Activated B cell treated with CpG ODN at 0.5 μM for 24 hours (primary cell): ENCODE measurements at places on chromosomes 7 and 10.

- H3K27ac ChIP-seq, result no peak overlapping the region
- H3K36me3 ChIP-seq, result no peaks in the 10 kb centered on the region
- DNase-seq, result no peak
- H3K4me1 ChIP-seq, result no peaks in the 10 kb centered on the region
- H3K4me3 ChIP-seq, result no peak overlapping the region
These were observed 37.3 kb downstream of the ADRA2A start for GRCh38 chr10:111113961-111114757.

- peaks cover 15% of the 10 kb centered on the region for H3K4me1 ChIP-seq
- peaks cover 32% of the 10 kb centered on the region for H3K36me3 ChIP-seq
- no peaks in the 10 kb centered on the region for H3K27me3 ChIP-seq
- no peak overlapping the region for H3K4me3 ChIP-seq
- H3K27ac ChIP-seq, result no peak overlapping the region
- DNase-seq, result no peak
These were observed 64.8 kb downstream of the TNS3 start for GRCh38 chr7:47516985-47517600.

DNA sequence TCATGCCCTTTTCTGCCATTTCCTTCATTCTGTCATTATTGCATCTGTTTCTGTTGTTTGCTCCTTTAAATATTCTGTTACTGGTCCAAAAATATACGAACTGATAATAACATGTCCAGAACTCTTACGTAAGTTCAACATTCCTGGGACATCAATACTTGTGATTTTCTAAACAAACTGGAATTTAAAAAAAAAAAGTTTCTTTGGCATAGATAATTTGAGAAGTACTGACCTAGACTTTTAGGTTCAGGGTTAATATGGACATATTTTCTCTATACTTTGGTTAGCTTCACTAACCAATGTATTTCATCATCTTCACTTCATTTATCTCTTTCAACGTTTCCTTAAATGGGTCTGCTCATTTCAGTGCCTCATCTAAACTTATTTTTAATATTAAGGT lies 147.3 kb downstream of the JMJD1C start:
- no peak overlapping the region for H3K27ac ChIP-seq
- H3K27me3 ChIP-seq, result no peaks in the 10 kb centered on the region
- DNase-seq, result no peak
- H3K4me1 ChIP-seq, result no peaks in the 10 kb centered on the region

- DNase-seq, result no peak
- H3K36me3 ChIP-seq, result no peaks in the 10 kb centered on the region
- H3K27me3 ChIP-seq, result peaks cover 5% of the 10 kb centered on the region
- H3K4me1 ChIP-seq, result no peaks in the 10 kb centered on the region
These were observed 45.8 kb upstream of the SKAP2 start for GRCh38 chr7:26910221-26910620.

DNA sequence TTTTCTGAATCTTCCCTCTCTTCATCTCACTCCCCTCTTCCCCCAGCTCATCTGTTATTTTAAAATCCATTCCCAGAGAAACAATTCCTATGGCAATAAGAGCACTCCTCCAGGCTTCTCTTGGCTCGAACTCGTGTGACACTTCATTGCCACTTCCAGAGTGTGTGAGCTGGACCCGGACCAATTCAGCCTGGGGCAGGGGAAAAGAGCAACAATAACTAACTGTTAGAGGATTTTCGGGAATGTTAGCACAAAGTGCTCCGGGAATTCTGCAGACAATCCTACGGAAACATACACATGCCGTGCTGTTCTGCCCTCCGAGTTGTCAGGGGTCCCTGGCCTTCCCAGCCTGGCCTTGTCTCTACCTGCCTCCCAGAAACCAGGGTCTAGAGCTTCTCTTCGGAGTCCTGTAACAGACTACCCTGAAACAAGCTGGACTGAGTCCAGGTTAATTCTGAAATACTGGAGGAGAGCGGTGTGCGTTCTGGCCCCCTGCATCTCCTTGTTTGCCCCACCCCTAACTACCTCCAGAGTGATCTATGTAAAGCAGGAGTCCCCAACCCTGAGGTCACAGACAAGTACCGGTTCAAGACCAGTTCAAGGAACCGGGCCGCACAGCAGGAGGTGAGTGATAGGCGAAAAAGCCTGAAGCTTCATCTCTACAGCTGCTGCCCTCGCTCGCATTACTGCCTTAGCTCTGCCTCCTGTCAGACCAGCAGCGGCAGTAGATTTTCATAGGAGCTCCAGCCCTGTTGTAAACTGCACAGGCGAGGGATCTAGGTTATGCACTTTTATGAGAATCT lies 11.3 kb downstream of the COL26A1 start:
- no peak for DNase-seq
- no peak overlapping the region for H3K27ac ChIP-seq
- H3K4me1 ChIP-seq, result peaks cover 8% of the 10 kb centered on the region
- peaks cover 17% of the 10 kb centered on the region for H3K27me3 ChIP-seq
- H3K36me3 ChIP-seq, result no peaks in the 10 kb centered on the region

GRCh38 chr7:30323006-30323355 lies 38.6 kb downstream of the ZNRF2 start:
- H3K4me1 ChIP-seq, result peaks cover 80% of the 10 kb centered on the region
- H3K4me3 ChIP-seq, result peak overlapping the region; percentile 78
- DNase-seq, result no peak

DNA sequence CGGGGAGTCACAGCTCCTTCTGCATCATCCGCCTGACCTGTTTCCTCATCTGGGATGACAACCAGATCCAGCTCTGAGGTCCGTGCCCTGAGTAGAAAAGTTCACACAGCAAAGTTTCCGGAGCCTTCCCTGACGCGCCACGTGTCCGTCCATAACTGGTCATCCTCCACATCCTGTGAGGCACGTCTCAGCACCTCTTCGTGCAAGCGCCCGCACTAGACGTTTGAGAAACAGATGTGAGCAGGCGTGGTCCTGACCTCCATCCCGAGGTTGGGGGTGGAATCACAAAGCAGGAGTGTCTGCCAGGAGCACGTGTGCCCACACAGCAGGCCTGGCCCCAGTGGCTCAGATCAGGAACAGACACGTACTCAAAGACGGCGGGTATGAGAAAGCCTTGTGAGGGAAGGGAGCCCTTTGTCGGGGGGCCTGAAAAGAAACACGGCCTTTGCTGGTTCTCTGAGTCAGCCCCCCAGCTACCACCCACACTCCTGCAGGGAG lies 520.8 kb downstream of the DNAJB6 start:
- DNase-seq, result no peak
- H3K4me3 ChIP-seq, result no peak overlapping the region
- H3K27ac ChIP-seq, result no peak overlapping the region
- peaks cover 11% of the 10 kb centered on the region for H3K4me1 ChIP-seq

DNA sequence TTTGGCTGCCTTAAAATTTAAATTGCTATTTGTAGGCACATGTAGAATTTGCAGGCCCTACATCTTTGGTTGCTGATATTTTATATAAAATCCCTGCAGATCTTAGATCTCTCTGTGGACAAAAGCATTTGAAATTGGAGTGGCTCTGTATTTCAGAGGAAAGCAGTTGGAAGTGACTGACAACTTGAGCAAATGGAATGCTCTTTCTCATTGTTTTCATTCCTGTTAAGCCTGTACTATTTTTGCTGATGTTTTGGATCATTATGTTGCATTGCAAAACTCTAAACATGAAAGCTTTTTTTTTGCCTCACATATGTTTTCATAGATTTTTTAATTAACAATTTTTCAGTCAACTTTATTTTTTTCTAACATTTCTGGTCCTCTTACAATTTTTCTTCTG lies 251.2 kb upstream of the MDFIC start:
- no peaks in the 10 kb centered on the region for H3K27me3 ChIP-seq
- no peak overlapping the region for H3K4me3 ChIP-seq
- no peaks in the 10 kb centered on the region for H3K4me1 ChIP-seq
- no peak overlapping the region for H3K27ac ChIP-seq
- H3K36me3 ChIP-seq, result no peaks in the 10 kb centered on the region

GRCh38 chr10:43122096-43122495 lies 16.1 kb upstream of the CSGALNACT2 start:
- DNase-seq, result no peak
- H3K4me1 ChIP-seq, result peaks cover 57% of the 10 kb centered on the region
- no peaks in the 10 kb centered on the region for H3K36me3 ChIP-seq
- H3K27me3 ChIP-seq, result no peaks in the 10 kb centered on the region

GRCh38 chr10:8283986-8284385 lies 229.5 kb downstream of the GATA3 start:
- H3K27me3 ChIP-seq, result peaks cover 3% of the 10 kb centered on the region
- DNase-seq, result no peak
- no peak overlapping the region for H3K4me3 ChIP-seq
- no peaks in the 10 kb centered on the region for H3K36me3 ChIP-seq

DNA sequence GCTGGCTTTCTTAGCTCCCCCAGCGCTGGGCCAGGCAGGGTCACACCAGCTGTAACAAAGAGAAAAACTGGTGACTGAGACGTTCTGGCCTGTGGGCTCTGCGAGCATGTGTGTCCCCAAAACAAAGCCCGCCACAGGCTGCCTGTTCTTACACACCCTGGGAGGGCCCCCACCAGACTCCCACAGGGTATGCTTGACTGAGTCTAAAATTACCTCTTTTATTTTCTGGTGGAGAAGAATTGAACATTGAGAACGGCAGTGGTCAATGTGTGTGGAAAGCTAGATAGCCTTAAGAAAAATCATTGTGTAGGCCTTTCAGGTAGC lies 808 bp downstream of the C10orf71 start:
- peaks cover 23% of the 10 kb centered on the region for H3K4me1 ChIP-seq
- H3K4me3 ChIP-seq, result no peak overlapping the region
- no peak overlapping the region for H3K27ac ChIP-seq
- H3K27me3 ChIP-seq, result no peaks in the 10 kb centered on the region
- DNase-seq, result no peak

DNA sequence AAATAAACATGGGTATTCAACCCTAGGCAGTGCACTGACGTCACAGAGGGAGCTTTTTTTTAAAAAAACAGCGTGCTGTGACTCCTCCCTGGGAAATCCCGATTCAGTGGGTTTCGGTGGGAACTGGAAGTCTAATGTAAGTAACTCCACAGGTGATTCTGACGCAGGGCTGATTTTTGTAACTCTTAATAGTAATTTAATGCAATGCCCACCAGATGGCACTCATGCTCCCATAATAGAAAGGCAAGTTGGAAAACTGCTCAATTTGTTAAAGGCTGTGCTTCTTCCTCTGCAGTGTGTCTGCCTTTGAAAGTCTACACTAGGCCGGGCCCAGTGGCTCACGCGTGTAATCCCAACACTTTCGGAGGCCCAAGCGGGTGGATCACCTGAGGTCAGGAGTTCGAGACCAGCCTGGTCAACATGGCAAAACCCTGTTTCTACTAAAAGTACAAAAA lies 10.9 kb upstream of the RSU1 start:
- peaks cover 6% of the 10 kb centered on the region for H3K4me1 ChIP-seq
- DNase-seq, result peak; percentile 16
- H3K27ac ChIP-seq, result no peak overlapping the region
- no peaks in the 10 kb centered on the region for H3K27me3 ChIP-seq

DNA sequence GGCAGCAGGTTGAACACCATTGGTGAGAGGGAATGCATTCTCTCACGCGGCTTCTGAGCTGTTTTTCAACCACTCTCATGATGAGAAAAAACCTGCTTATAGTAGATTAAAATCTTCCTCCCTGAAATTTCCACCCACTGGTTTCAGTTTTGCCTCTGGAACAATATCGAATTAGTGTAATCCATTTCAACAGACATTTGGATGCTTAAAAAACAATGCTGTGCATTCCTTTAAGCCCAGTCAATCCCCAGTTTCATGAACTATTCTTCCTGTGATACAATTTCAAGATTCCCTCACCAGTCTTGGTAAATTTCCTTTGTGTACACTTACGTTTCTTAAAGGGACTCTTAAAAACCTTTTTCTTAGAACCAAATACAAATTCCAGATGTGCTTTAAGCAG lies 89.6 kb downstream of the ITIH5 start:
- no peak overlapping the region for H3K27ac ChIP-seq
- H3K4me1 ChIP-seq, result no peaks in the 10 kb centered on the region
- peaks cover 8% of the 10 kb centered on the region for H3K27me3 ChIP-seq
- no peak for DNase-seq
- H3K36me3 ChIP-seq, result no peaks in the 10 kb centered on the region

GRCh38 chr10:46560381-46560780 lies 3.9 kb upstream of the GPRIN2 start:
- no peak for DNase-seq
- no peak overlapping the region for H3K4me3 ChIP-seq
- peaks cover 13% of the 10 kb centered on the region for H3K4me1 ChIP-seq
- H3K27me3 ChIP-seq, result peaks cover 7% of the 10 kb centered on the region
- no peaks in the 10 kb centered on the region for H3K36me3 ChIP-seq

GRCh38 chr7:34260279-34260678 lies 354.9 kb downstream of the BMPER start:
- no peaks in the 10 kb centered on the region for H3K27me3 ChIP-seq
- no peaks in the 10 kb centered on the region for H3K4me1 ChIP-seq

GRCh38 chr7:117412946-117413559 lies 14.2 kb downstream of the ASZ1 start:
- no peaks in the 10 kb centered on the region for H3K27me3 ChIP-seq
- no peak for DNase-seq
- H3K36me3 ChIP-seq, result no peaks in the 10 kb centered on the region
- no peak overlapping the region for H3K4me3 ChIP-seq
- H3K4me1 ChIP-seq, result no peaks in the 10 kb centered on the region
- H3K27ac ChIP-seq, result no peak overlapping the region

GRCh38 chr10:120961795-120962755 lies 110.9 kb downstream of the WDR11 start:
- DNase-seq, result no peak
- H3K4me1 ChIP-seq, result no peaks in the 10 kb centered on the region
- H3K36me3 ChIP-seq, result no peaks in the 10 kb centered on the region
- no peak overlapping the region for H3K27ac ChIP-seq

DNA sequence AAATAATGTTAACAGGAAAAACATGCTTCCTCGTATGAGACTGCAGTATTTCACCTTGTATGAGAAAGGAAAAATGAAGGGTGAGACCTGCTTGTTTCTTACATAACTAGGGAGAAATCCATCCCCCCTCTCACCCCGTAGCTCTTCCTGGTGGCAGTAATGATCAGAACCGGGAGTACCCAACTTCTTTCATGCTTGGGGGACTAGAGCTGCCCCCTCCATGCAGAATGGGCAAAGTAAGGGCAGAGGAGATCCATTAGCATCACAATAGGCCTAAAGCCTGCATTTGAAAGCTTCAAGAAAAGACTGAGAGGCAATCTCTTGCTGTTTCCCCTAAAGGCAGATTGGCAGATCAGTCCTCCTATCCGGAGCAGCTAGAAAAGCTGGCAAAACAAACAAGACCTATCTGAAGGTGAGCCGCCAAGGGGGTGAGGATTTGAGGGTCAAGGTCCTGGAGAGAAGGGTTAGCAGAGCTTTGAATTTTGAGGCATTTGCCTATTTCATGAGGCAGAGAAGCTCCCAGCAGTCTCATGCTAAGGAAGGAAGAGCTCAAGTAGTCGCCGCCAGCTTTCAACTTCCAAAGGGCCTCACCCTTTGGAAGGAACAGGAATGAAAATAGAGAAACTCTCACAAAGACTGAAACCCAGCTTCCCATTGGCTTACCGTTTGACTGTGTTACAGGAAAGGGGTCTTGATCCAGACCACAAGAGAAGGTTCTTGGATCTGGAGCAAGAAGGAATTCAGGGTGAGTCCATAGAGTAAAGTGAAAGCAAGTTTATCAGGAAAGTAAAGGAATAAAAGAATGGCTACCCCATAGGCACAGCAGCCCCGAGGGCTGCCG lies 36.2 kb downstream of the BAG3 start:
- DNase-seq, result no peak
- no peaks in the 10 kb centered on the region for H3K27me3 ChIP-seq
- H3K4me1 ChIP-seq, result peaks cover 30% of the 10 kb centered on the region
- no peaks in the 10 kb centered on the region for H3K36me3 ChIP-seq
- peak overlapping the region; percentile 77 for H3K27ac ChIP-seq
